ENCODE measurements at places on chromosomes 7 and 10. TPM values are rescaled to one million over a fixed set of nuclear protein-coding genes. Genes with fewer than 3 reads are reported as not detected.

NEURL1 gene
- 1.1 TPM for polyA plus RNA-seq

RET gene
- polyA plus RNA-seq = 19.4 TPM

LIPK gene
- polyA plus RNA-seq = not detected

FGFR2 gene
- polyA plus RNA-seq = 106 TPM

PNLIP gene
- not detected for polyA plus RNA-seq

LRIT1 gene
- polyA plus RNA-seq = not detected

GIMAP5 gene
- 7.3 TPM for polyA plus RNA-seq

TMEM229A gene
- polyA plus RNA-seq = 0.16 TPM

GNG11 gene
- polyA plus RNA-seq = 48.0 TPM

NKX2-3 gene
- not detected for polyA plus RNA-seq

DNA sequence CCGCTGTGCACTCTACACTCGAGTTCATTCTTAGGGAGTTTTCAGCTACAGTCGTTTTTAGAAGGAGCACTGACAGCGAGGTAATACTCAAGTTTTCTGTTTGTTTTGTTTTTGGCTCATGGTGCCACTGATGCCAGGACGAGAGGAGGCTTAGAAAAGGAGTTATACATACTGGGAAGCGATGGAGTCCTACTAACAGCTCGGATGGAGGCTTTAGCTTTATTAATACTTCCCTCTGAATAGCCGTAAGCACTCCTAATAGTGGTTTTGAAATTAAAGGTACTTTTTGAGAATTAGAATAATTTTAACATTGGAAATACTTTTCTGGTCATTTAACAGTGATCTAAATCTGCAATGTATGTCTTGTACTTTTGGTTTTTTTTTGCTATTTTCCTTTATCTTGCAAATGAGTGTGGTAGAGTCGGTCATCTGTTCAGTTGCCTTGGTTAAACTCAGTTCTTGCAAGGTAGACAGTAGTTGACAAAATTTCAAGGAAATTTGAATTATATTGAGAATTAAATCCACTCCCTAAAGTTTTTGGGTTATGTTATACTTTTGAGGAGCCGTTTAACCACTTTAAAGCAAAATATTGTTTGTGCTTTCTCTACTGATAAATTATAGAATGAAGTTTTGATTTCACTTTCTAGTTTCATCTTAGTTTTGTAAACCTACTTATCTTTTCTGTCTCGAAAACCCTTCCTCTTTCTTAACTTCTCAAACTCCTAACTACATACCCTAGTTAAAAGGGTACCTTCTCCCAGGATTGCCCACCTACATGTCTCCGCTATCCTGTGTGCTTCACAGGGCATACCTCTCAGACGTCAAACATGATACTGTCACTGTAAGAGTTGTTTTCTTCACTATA lies 1.5 kb downstream of the HBP1 start:
- no peak for DNase-seq

GRCh38 chr7:35968140-35968940 lies 167.5 kb downstream of the SEPTIN7 start:
- no peak for DNase-seq

GRCh38 chr7:118642396-118642795 lies 417.9 kb downstream of the ANKRD7 start:
- DNase-seq = no peak

GRCh38 chr10:128701381-128701780 lies 575.2 kb upstream of the MKI67 start:
- no peak for DNase-seq

- no peak for DNase-seq
Observed at GRCh38 chr7:23093111-23093510, 12.5 kb upstream of the KLHL7 start.

- no peak for DNase-seq
Observed at GRCh38 chr10:110556969-110557601, 10.4 kb upstream of the SMC3 start.

DNA sequence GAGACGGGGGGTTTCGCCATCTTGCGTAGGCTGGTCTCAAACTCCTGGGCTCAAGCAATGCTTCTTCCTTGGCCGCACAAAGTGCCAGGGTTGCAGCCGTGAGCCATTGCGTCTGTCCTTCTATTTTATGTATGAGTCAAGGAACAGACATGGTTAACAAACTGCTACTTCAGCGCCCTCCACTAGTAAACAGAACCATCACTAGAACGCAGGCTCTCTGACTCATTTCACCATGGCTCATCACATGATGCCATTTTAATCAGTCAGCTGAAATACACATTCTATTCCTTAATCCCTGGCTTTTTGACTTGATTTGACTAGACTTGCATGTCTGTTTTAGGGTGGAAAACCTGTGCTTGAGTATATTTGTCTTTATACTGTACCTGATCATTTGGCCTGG lies 41.3 kb downstream of the CELF2 start:
- no peak for DNase-seq

DNA sequence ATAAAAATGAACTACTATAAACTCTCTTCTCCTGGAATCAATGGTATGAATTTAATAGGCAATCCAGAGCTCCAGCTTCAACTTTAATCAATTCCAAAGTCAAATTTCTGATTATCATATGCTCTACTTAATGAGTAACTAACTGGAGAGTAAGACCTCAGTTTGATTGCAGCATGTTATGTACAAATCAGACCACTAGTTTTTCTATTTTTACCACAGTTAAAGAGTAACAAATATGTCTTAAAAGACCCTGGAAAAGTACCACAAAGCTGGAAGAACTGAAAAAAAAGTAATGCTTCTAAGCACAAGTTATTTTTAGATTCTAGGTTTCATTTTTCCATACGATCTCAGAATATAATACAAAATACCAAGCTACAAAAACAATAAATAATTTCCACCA lies 56.0 kb upstream of the TNKS2 start:
- no peak for DNase-seq

GRCh38 chr7:67487316-67487715 lies 490.7 kb downstream of the TYW1 start:
- DNase-seq = no peak

DNA sequence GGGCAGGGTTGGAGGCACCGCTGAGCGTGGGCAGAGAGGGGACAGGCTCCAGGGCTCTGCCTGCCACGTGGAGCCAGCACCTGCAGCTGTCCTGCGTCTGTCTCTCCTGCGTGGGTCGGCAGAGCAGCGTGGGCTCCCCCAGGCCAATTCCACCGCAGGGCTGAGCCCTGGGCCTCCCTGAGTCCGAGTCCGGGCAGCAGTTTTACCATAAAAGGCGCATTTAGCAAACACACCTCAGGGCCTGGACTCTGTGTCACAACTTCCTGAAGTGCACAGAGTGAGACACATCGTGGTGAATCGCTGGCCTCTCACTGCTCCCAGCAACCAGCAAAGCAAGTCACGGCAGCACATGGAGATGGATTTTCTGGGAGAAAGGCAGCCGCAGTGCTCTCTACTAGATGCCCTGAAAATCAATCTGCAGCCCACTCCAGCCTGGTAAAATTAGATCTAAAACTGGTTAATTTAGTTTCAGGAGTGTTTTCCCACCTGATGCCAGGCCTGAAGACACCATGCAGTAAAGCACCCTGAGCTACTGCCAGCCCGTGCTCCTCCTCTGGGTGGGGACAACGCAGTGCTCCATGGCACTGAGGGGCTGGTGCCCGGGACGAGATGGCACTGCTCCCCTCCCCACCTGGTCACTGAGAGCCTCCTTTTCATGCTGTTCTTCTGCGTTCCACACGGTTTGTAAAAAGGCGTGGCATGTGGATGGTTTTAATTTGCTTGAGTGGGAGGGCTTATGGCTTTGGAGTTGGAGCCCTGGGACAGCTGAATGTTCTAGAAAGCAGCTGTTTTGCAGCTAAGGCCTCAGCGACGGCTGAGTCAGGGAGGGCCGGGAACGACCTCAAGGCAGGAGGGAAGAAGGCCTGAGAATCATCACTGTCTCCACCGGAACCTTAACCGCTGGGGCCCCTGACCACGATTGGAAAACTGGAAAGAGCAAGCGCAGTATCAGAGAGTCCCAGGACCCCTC lies 336.9 kb downstream of the ADARB2 start:
- no peak for DNase-seq

DNA sequence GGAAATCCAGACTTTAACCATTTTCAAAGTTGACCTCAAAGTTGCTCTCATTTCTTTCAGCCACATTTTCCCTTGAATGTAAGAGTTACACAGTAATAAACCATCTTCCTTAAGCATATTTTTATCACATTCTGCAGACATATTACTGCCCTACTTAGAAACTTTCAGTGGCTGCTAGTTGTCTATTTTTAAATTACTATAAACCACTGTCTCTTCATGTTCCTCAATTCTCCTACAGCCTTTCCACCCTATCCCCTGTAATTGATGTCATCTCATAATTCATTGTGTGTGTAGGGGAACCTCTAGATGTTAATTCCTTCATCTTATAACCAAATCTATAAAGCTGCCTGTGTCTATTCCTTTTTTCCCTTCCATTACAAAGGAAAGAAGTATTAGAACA lies 78.1 kb upstream of the STRIP2 start:
- DNase-seq = no peak

DNA sequence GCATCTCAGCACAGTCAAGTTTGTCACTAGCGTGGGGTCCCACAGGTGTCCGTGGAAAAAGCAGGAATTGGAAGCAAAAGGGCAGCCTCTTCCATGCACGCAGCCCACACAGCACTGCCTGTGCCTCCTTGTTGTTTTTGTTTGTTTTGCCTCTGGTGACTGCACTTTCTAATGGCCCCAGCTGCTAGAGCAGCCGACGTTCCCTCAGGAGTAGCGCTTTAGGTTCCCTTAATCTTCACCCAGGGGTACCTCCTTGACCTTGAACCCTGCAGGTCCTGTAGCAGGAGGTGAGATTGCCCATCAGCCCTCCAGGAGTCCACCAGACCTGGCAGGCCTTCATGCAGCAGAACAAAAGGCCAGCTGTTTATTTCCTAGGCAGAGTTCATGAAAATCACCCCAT lies 210.1 kb downstream of the CACNB2 start:
- no peak for DNase-seq

- no peak for DNase-seq
Observed at GRCh38 chr7:108592646-108593201, 23.1 kb downstream of the DNAJB9 start.

DNA sequence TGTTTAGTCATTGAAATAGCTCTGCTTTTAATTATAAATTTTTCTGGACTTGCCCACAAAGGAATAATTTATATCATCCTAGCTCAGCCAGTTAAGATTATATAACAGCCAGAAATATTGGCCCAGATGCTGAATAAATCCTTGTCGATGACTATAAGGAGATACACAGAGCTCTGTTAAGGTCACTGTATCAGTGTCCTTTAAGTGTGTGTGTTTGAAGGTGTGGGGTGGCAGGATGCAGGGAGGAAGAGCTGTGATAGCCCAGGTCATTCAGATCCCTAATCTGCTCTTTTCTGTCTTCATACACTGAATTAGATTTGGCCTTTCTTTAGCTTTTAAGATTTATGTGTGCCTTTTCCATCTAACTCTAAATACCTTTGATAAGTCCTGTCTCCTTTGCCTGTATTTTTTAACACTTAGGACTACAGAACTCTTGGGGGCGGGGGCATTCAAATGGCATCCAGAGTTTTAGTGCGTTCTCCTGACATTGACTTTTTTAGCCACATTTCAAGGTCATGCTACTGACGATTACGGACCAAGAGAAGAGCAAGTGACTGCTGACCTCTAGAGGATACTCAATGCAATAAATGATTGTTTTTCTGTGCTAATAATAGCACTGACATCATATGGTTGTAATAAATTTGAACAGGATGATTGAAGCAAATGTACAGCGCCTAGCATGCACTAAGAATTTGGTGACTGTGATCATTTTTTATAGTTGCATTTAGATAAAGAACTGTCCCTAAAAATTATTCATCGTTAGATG lies 172.3 kb downstream of the CACNB2 start:
- no peak for DNase-seq

GRCh38 chr7:150398108-150398964 lies 19.2 kb downstream of the ZNF775 start:
- no peak for DNase-seq

- peak; percentile 63 for DNase-seq
Observed at GRCh38 chr7:151341357-151342101, at the start of gene NUB1. Gene NUB1, plus strand, starts transcription at chr7:151341812. Its CDS starts 3,538 bp downstream, at chr7:151345350.

GRCh38 chr10:92298487-92298886 lies 7.5 kb downstream of the MARCHF5 start:
- no peak for DNase-seq

DNA sequence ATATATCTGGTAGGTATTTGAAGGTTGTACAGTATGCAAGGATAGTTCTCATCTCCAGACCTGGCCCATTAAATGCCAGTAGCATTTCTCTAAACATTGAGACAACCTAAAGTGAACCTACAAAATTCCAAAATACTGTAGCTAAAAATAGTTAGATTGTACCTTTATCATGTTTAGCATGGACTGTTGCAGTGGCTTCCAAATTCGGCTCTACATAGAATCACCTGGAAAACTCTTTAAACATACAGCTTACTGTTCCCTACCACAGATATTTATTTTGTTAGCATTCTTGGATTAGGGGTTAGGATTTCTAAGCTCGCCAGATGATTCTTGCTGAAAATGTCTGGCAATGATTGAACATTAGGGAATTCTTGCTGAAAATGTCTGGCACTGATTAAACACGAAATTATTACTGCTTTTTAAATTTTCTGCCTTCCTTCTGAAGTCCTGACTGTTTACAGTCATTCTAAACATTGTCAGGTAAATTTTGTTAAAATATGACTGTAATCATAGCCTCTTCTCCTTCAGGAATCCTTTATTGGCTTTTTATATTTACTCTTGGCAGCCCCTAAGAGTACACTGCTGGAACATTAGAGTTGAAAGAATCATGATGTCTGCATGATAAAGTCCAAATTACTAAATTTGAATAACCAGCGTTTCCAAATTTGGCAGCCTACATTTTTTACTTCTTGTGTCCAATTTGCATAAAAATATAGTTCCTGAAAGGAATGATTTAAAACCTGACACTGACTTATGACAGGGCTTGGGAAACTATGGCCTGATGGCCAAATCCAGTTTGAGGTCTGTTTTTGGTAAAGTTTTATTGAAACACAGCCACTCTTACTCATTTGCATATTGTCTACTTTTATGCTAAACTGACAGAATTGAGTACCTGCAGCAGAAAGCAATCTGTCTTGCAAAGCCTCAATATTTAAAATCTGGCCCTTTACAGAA lies 40.3 kb downstream of the SHOC2 start:
- no peak for DNase-seq

DNA sequence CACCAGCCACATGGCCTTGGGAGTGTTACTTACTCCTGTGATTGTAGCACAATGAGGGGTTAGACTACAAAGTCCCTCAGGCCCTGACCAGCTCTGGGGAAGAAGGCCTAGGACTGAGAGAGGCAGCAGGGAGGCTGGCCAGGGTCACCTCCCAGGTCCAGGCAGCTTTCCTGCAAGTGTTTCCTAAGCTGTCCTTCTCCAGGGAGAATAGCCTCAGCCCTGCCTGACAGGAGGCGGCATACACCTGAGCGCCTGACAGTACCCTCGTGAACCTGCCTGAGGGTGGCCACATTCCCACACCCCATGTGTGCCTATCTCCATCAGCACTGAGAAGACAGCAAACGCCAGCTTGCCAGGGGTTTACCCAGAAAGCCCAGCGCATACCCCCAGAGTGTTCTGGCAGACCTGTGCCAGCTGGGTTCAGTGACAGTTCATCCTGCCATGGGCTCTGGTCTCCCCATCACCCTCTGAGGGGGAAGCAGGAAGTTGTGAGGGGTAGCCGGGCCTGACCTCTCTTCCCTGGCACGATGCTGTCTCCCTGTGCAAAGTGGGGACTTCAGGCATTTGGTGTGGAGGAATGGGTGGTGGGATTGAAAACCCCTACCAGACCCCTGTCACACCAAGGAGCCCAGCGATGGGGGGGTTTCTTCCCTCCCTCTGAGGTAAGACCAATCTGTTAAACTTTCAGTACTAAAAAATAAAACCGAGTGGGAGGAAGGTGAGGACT lies 56.3 kb upstream of the CAMK2B start:
- no peak for DNase-seq

- DNase-seq = no peak
Observed at GRCh38 chr7:1459920-1460820, 900 bp upstream of the MICALL2 start.
